Stimulated activated CD8-positive, alpha-beta memory T cell treated with anti-CD3 and anti-CD28 coated beads, Interleukin-4, amount 100 ng/mL, for 1 hour (primary cell): ENCODE measurements at places on chromosomes 5 and 9.

DNA sequence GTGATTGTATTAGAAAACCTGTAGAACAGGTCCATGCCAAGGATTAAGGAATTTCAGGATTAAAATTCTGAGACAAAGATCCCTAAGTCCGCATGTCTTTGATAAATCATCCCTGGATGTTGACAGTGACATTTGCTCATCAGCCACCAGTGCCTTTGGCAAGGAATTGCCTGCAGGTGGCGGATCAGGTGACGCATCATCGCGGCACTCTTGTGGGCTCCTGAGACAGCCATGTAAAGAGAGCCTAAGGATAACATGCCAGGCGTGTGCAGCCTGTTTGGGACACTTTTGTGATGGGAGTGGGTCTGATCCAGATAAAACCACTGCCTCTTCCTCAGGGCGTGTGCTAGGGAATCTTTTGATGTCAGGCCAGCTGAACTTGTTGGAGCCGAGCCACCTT lies 40.6 kb downstream of the ADCY2 start:
- DNase-seq: no peak

DNA sequence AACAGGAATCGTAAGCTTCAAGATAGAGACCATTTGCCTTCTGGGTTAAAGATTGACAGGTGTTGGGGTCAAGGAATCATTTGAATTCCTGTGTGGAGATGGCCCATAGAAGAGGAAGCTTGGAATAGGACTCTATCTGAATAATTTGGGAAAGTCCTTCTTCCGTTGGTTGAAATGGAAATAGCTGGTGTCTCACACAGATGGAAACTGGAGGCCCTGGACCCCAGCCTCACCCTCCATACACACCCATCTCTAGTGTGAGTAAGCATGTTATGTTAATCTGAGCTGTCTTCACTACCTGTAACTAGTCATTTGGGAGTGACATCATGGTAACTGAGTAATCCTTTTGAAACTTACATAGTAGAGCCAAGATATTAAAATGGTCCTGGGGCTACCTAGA lies 184.4 kb downstream of the CD180 start:
- DNase-seq: no peak

- DNase-seq: no peak
These were observed 6.4 kb downstream of the NDUFS6 start for GRCh38 chr5:1807451-1808185.

DNA sequence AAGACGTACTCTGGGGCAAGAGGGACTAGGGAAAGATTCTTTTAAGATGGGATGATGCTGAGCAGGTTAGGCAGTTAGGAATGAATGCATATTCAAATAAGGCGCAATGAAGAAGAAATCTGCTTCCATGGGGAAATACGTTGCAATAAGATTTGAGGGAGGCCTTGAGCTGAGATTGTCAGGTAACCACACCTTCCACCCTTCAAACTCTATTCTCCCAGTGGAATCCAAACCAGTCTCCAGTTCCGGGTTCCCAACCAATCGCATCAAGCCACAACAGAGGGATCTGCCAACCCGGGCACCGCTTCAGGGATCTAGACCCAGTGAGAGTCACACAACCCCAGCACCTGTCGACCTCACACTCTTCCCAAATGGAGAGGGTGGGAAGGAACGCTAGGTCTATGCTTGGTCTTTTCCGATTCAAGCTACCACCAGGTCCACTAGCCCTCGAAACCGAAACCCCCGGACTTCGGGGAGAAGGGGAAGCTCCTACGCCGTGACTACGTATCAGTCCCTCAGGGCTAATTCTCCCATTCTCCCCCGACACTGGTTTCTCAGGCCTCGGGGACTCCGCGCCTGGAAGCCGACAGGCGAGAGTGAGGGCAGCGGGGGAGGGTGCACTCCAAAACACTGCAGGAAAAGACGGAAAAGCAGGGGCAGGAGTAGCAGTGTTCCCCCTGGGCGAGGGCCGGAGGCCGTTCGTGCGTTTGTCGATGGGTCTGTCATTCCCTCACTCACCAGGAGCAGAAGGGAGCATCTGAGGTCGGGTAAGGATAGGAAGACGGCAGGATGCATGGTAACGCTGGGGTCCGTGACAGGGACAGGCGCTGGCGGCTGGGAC lies 534 bp downstream of the ERP44 start:
- no peak for DNase-seq

GRCh38 chr5:135264451-135265440 lies 134.3 kb downstream of the MACROH2A1 start:
- no peak for DNase-seq

- DNase-seq: no peak
These were observed 575.2 kb upstream of the WWC1 start for GRCh38 chr5:167716126-167716775.

DNA sequence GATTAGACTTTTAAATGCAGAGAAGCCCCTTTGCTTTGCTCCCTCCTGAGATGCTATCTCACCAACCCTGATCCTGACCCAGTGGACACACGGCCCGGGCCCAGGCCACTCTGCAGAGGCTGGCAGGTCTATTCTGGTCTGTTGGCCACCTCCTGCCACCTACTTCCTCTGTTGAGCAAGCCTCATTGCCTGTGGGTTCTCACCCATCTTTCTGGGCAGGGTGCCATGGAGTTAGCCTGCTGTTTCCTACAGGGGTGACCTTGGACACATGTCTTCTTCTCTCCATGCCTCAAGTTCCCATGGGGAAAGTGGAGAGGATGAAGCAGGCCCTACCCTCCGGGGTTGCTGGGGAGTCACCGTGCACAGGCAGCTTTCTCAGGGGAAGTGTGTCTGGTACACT lies 266.2 kb upstream of the IRX1 start:
- no peak for DNase-seq

DNA sequence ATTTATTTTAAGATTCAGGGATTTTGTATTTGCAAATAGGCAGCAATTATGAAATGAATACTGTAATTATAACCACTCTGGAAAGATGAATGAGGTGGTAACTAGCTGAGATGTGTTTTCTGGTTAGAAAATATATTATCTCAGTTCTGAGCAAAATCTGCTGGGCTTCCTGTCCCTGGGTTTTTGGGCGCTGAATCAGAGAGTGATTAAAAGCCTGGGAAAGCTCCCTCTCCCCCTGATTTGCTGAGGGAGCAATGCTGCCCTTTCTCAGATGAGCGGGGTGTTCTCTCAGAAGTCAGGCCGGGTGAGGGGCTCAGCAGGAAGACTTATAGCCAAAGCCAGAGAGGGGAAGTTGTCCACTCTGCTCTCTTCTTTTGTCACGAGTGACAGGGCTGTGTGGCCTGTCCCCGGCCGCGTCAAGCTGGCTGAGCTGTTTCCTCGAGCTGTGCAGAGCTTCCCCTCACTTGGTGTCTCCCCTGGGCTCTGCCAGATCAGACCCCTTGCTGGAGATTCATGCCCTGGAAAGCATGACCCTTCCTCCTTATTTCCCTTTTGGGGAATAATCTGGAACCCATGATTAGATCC lies 39.8 kb upstream of the PITX1 start:
- DNase-seq: no peak

- DNase-seq: no peak
These were observed 139.2 kb upstream of the PALM2AKAP2 start for GRCh38 chr9:109640580-109641371.

- no peak for DNase-seq
These were observed 315 bp downstream of the PIK3R1 start for GRCh38 chr5:68215898-68216244.

DNA sequence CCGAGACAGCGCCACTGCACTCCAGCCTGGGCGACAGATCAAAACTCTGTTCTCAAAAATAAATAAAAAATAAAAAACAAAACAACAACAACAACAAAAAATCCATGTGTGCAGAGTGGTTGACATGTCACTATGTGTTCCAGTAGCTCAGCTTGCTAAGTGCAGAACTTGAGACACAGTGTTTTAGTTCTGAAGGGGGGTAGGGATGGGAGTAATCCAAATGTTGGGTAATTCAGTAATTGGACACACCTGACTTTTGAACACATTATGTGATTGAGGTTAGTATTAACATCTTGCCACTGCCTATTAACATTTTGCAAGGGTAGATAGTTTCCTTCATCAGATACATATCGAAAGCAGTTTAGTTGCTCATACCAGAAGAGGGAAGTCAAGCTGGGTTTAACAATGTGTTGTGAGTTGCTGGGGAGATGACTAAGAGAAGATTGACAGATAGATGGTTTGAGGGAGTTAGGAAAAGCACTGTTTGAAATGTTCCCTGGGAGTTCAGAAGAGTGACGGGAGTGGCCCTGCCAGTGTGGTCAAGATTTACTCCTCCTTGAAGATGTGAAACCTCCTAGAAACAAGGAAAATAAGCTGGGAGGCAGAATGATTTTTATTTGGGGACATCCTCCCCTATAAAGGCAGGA lies 928 bp downstream of the HACD4 start:
- DNase-seq: no peak

DNA sequence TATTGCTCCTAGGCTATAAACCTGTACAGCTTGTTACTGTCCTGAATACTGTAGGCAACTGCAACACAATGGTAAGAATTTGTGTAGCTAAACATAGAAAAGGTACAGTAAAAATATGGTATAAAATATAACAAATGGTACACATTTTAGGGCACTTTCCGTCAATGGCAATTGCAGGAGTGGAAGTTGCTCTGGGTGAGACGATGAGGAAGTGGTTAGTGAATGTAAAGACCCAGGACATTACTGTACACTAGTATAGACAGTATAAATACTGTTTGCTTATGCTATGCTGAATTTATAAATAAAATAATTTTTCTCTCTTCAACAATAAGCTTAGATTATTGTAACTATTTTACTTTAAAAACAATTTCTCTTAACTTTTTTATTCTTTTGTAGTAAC lies 15.6 kb upstream of the ADRB2 start:
- no peak for DNase-seq

GRCh38 chr9:98067184-98067583 lies 10.7 kb downstream of the NANS start:
- no peak for DNase-seq

DNA sequence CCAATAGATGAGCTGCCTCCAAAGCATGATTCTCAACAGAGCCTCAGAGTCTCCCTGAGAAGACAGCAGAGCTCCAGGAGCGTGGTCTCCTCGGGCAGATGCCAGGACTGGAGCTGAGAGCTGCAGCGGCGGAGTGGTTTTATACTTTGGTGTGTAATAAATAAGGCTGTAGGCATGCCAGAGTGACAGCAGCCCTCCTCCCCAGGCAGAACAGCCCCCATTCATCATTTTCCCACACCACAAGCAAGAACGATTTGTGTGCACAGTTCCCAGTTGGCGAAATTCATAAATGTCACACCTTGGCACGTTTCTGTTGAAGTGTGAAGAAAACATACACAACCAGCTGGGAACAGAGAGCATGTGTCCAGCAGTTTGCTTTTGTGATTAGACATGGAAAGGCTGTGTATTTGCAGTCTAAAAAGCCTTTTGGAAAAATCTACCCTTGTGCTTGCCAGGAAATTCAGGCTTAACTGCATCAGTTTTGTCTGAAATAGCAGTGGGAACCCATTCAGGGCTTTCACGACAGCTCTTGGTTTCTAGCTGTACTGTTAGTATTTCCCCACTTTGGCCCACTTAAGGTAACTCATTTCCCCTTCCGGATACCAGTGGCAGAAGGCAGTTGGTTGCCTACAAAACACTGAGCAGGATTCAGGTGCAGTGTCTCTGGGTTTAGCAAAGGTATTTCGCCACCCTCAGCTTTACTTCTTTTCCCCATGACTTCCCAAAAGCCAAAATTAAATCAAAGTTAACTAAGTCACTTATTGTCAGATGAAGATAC lies at the start of gene C1QTNF3:
TSS of gene C1QTNF3 (minus strand) at position 115 of the 778 bp plus-strand sequence. CDS start at position 27, 88 bp downstream.
- DNase-seq: no peak

DNA sequence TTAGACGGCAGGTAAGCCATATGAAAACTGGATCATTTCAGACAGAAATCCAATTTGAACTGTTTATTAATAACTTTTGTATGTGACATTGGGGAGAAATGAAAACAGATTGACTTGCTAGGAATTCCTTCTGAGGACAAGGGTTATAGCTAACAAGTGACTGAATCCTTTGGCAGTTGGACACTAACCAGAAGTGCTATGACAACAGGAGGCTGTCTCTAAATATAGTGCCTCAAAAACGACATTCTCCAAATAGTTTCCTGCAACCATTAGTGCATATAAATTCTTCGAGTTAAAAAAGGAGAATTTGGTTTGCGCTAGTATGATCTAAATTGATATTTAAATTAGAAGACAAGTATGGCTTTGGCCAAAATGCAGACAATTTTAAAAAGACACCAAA lies 338.6 kb downstream of the PTPRD start:
- DNase-seq: no peak

DNA sequence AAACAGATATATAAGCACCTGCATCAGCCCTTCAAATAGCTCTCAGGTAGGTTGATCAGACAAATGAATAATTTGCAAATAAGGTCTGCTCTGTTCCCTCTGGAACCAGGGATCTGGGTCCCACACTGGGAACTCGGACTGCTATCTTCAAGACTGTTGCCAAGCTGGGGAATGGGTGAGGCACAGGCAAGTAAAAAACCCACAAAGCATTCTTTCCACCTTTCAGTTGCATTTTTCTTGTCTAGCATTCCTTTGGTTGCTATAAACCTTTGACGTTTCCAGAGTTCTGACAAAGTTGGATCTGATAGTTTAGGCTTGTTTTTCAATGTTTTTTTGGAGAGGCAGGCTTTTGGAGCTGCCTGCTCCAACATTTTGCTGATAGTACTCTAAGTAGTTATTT lies 20.1 kb downstream of the FBXL17 start:
- DNase-seq: no peak

- no peak for DNase-seq
These were observed 159.2 kb downstream of the ARRDC3 start for GRCh38 chr5:91223886-91224285.

DNA sequence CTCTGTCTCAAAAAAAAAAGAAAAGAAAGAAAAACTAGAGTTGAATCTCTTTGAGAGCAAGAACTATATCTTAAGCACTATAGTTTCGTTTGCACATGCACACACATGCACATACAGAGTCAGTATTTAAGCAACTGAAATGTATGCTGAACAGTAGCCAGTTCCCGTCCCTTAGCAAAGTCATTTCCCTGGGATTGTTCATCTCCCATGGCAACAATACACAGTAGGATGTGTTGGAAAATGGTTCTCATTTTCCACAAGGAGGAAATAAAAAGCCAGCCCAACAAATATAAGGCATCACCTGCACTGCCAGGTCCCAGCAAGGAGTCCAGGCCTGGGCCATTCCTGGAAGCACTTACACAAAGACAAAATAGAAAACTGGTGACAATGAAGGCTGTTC lies 4.2 kb upstream of the ZNF346 start:
- DNase-seq: no peak

- DNase-seq: no peak
These were observed 975.4 kb downstream of the NR2F1-AS1 start for GRCh38 chr5:92605591-92605990.

DNA sequence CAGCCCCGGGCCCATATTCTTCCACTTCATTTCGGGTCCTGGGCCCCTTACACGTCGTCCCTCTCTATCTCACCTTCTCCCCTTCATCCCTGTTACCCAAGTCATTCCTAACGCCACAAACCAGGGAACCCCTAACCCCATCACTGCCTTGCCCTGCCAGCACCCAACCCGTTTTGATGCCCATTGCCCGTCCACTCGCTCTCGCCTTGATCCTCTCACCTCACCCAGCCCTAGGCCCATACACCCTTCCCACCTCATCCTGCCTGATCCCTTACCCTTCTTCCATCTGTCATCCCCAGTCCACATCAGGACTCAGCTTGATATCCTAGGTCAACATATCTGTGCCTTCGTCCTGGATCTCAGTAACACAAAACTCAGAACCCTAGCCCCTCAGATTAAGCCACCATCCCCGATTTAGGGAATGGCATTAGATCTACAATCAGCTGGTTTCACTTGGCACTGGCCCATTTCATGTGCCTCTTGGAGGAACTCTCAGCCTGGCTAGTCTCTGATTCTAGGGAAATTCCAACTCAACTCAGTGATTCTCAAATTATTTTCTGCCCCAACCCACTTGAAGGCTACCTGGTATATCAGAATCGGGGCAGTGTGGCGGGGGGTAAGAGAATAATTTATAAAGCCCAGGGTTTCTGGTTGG lies 489 bp downstream of the CHMP5 start:
- no peak for DNase-seq

- no peak for DNase-seq
These were observed 228.8 kb downstream of the CD180 start for GRCh38 chr5:66967826-66968262.
